Muscle of leg (tissue), 16 donors: ENCODE measurements at places on chromosomes 12 and 14. TPM values are rescaled to one million over a fixed set of nuclear protein-coding genes. Genes with fewer than 3 reads are reported as not detected.

- peaks cover 30% of the 10 kb centered on the region for H3K4me1 ChIP-seq
- no peak overlapping the region for H3K27ac ChIP-seq
- H3K27me3 ChIP-seq = peaks cover 10% of the 10 kb centered on the region
- H3K4me3 ChIP-seq = no peak overlapping the region
- no peaks in the 10 kb centered on the region for H3K36me3 ChIP-seq
Observed at GRCh38 chr14:104894331-104895206, 29.5 kb downstream of the CEP170B start.

CDKN3 gene
- total RNA-seq = 24.8 TPM

GRCh38 chr14:103735022-103735421, 19.4 kb downstream of the ZFYVE21 start:
- H3K4me1 ChIP-seq = peaks cover 23% of the 10 kb centered on the region
- H3K36me3 ChIP-seq = peaks cover 52% of the 10 kb centered on the region
- no peak overlapping the region for H3K4me3 ChIP-seq
- no peak for DNase-seq

- H3K4me1 ChIP-seq = no peaks in the 10 kb centered on the region
- peaks cover 77% of the 10 kb centered on the region for H3K36me3 ChIP-seq
Observed at GRCh38 chr12:109492371-109492770, 14.9 kb downstream of the UBE3B start.

NEUROD4 gene
- under 0.01 TPM for total RNA-seq

- H3K4me3 ChIP-seq = no peak overlapping the region
- H3K36me3 ChIP-seq = no peaks in the 10 kb centered on the region
- no peaks in the 10 kb centered on the region for H3K4me1 ChIP-seq
- no peak overlapping the region for H3K27ac ChIP-seq
- H3K27me3 ChIP-seq = no peaks in the 10 kb centered on the region
Observed at GRCh38 chr12:96810477-96810876, 96.6 kb upstream of the NEDD1 start.

DNA sequence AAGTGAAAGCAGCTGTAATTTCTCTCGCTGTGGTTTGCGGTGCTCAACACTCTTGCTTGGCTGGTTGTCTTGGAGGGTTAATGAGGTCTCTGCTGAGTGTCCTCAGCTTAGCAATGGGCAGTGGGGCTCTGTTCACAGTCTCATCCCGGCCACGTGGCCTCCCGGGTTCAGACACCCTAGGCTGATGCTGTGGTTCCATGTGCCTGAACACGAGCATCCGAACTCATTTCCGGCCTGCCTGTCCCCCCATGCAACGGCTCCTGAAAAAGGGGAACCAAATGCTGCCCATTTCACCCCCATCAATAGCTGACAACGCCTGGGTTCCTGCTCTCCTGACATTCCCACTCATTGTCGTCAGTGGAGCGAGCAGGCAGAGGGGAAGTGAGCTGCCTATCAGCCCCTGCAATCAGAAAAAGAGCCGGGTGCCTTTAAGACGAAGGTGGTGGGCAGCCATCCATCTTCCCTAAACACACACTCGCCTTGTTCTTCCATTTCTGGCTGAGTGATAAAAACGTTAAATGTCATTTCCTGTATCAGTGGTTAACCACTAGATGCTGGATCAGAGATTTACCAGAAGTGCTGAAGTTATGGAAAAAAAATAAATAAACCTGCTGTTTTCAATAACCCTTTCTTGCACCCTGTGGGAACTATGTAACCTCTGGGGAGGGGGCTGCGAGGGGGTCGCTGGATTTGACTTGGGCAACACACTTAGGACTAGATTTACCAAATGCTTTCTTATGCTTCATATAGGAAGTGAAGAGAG, 60.3 kb upstream of the BCL2L14 start:
- H3K27me3 ChIP-seq = no peaks in the 10 kb centered on the region
- peak overlapping the region; percentile 29 for H3K27ac ChIP-seq
- no peak overlapping the region for H3K4me3 ChIP-seq
- peak; percentile 85 for DNase-seq
